Fibroblast of skin of right quadriceps (primary cell): ENCODE measurements at places on chromosomes 3 and 15.
A peak's percentile ranks its signal among the peaks of the same experiment; 100 is the strongest.

GRCh38 chr15:64019764-64020163 lies 26.5 kb downstream of the DAPK2 start:
- DNase-seq: no peak

DNA sequence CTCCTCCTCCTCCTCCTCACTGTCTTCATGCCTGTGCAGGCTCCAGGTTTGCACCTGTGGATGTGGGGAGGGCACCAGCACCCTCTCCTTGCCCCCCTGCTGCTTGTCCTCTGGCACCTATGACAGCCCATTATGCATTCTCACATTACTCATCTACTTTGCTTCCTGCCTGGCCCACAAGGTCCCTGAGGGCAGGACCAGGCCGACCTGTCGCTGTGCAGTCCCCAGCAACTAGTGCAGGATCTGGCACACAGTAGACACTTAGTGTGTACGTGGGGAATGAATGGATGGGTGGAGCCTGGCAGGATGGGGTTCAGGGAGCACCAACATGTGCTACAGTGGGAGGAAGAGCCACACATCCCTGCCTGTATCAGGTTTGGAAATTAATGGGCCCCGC lies 58.3 kb upstream of the TMEM115 start:
- DNase-seq: no peak

- no peak for DNase-seq
Observed at GRCh38 chr3:140004271-140004670, 69.3 kb downstream of the CLSTN2 start.

- no peak for DNase-seq
Observed at GRCh38 chr3:76021376-76021775, 236.0 kb upstream of the ZNF717 start.

DNA sequence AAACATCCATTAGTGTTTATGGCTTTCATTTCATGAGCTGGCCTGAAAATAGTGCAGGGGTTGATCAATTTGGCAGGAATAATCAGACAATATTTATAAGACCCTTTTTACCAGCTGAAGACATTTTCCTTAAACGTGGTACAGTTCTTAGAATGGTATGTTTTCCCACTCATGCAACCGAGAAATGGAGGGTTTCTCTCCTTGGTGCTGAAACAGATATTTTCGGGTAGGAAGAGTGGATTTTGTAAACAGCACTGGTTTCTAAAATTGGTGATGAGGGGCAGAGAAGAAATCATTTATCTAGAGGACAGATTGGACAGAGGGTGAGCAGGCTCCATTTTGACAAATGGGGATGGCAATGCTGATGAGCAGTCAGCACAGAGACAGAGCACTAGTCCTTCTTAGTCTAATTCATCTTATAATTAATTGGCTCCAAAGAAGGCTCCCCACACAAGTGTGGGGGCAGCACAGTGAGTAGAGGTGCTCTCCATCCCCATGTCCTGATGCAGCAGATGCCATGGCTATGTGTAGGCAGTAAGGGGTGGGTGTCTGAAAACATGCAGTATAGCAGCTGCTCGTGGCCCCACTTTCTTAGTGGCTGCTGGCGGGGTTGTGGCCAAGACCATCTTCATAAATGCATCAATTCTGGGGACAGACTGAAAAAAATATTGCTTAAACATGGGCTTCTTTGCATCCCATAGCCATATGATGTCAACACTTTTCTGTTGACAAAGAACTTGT lies 18.1 kb upstream of the SLC7A14 start:
- no peak for DNase-seq

GRCh38 chr3:135991621-135992020 lies 26.1 kb downstream of the PPP2R3A start:
- DNase-seq: no peak

GRCh38 chr3:151909681-151910405 lies 36.4 kb downstream of the SUCNR1 start:
- DNase-seq: peak; percentile 68

DNA sequence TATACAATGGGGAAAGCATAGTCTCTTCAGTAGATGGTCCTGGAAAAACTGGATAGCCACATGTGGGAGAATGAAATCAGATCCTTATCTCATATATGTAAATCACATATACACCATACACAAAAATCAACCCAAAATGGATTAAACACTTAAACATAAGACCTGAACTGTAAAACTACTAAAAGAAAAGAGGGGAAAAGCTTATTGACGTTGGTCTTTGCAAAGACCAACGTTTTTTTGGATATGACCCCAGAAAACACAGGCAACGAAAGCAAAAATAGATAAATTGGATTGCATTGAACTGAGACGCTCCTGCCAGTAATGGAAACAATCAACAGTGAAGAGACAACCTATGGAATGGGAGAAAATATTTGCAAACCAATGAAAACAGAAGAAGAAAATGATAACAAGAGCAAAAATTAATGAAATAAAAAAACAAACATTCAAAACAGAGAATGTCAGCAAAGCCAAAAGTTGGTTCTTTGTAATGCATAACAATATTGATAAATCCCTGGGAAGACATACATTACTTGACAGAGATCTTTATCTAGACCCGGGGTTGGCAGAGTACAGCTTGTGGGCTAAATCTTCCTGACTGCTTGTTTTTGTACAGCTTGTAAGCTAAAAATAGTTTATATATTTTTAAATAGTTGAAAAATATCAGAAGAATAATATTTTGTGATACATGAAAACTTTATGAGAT lies 86.9 kb downstream of the NEO1 start:
- DNase-seq: no peak

DNA sequence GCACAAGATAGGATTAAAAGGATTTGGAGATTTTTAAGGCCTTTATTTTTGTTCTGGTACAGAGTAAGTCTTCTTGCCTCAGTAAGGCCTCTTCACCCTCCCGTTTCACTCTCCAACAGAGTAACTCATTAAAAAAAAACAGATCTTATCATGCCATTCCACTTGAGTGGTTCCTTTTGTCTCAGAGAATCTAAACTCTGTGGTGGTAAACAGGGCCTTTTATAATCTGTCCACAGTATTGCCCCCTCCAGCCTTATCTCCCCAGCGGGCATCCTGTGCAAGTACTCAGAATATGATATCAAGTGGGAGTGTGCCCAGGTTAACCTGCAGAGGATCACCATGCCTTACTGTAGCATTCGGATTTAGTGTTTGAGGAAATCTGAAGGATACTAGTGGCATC lies 20.3 kb upstream of the ATOSA start:
- DNase-seq: no peak

DNA sequence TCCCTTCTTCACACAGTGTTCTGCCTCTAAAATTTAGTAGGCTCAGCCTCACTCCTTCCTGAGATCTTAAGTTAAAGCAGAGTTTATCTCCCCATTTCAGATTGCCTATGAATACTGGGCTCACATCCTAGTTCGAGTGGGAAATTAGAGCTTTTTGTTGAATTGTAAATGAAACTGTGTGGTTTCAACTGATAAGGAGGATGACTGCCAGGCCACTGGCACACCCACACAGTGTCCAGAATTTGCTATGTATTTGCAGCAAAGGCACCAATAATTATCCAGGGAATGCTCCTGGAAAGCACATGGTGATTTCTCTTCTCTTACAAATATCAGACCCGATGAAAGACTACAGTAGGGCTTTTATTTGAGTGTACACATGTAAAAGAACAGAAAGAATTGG lies 308.1 kb upstream of the COL8A1 start:
- no peak for DNase-seq

- DNase-seq: peak; percentile 80
Observed at GRCh38 chr3:27423463-27423862, 54.3 kb upstream of the NEK10 start.

DNA sequence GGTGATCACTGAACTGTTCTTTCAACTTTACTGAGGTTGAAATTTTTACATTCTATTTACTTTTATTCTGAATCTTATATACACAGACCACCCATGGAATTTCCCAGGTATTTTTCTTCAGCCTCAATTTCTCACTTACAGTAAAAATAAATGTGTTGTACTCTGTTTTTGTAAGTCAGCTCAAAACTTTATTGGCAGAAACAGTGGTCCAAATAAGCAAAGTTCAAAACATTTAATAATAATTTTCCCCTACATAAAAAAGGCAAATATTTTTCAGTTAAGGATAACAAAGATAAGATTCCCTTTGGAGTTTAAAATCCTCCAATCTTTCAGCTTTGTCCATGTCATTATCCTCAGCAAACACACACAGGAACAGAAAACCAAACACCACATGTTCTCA lies 738.0 kb downstream of the FHIT start:
- DNase-seq: no peak

GRCh38 chr15:44910981-44911625 lies 45.4 kb upstream of the TERB2 start:
- no peak for DNase-seq

DNA sequence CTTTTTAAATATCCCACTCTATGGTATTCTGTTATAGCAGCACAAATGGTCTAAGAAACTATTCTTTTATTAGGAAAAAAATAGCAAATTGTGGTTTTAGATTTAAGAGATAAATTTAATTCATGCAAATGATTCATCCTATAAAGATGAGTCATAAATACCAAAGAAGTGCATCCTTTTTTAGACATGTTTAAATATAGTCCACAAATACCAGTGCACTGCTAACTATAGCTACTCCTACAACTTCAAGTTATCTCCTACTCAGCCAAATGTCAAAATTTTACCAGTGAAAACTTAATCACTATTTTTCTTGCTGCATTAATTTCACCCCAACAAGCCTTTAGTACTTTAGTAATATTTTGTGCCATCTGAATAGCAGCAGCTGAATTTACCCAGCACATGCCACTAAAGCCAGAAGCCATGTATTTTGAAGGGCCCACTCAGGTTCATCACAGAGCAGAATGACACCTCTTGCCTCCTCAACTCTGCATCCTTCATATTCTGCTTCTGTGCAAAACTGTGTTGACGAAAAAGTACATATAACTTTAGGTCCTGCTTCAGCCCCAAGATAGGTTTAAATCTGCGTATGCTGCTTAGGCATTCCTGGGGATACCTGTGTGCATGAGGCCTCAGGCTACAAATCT lies 24.9 kb downstream of the CX3CR1 start:
- peak; percentile 70 for DNase-seq

DNA sequence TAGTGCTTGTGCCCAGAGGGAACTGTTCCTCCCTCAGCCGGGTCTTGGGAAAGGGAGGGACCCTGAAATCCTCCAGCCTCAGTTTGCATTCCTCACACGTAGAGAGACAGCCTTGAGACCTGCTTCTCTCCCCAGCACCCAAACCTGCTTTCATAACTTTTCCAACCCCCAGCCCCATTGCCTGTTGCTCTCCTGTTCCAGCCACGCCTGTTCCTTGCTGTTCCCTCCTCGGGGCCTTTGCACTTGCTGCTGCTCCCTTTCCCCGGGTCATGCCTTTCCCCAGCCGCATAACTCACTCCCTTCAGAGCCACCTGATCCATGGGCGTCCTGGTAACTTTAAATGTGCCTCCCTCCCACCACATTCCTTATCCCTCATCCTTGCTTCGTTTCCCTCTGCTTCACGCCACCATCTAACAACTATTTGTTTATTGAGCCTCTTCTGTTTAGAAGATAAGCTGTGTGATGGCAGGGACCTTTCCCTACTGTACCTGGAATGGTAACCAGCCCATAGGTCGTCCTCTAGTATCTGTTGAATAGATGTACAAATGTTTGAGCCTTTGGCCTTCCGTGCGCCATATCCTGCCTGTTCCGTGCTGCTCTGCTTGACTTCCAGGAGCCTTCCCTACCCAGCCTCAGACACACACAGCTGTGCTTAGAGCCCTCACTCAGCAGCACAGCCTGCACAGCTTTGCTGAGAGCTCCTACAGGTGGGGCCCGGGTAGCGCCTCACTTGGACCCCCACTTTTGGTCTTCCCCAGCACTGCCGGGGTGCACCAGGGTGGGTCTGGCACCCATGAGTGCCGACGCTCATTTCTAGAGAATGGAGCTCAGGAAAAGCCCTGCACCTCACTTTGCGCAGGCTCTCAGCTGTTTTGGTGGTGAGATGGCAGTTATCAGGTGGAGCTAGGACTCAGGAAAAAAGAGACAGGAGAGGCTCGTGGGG lies 60.2 kb downstream of the SCN5A start:
- DNase-seq: no peak

- no peak for DNase-seq
Observed at GRCh38 chr3:140756240-140757016, 78.6 kb downstream of the TRIM42 start.

GRCh38 chr3:901953-902778 lies 190.7 kb upstream of the CNTN6 start:
- peak; percentile 9 for DNase-seq

DNA sequence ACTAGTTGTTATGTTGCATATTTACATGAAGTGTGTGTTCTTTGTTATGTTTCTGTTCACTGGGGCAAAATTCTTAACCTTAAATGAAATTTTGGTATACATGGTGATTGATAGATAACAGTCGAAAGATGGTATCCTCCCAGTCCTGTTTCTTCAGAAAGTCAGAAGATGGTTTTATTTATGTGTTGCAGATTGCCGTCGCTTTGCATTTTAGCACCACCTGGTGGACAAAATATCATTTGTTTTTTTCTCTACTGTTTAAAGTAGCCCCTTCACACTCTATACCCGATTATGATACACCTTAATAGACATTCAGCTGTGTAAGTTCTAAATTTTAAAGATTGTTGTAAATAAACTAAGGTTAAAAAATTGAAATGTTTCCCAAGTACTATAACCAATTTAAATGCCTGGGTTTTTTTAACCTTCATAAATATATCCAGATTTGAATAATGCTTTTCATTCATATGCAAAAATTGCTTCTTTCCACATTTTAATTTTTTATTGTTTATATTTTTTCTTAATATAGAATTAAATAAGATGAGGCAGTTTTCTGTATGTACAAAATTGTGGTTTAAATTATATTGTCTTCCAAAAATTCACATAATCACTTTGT lies 152.2 kb downstream of the ALCAM start:
- peak; percentile 66 for DNase-seq

GRCh38 chr15:83379579-83379959 lies 67.6 kb upstream of the SH3GL3 start:
- peak; percentile 27 for DNase-seq

- DNase-seq: no peak
Observed at GRCh38 chr3:177114253-177114652, 83.0 kb downstream of the TBL1XR1 start.

- DNase-seq: no peak
Observed at GRCh38 chr3:168671091-168671490, 575.4 kb upstream of the GOLIM4 start.

GRCh38 chr3:48596157-48596556 lies 1.0 kb upstream of the COL7A1 start:
- DNase-seq: no peak

DNA sequence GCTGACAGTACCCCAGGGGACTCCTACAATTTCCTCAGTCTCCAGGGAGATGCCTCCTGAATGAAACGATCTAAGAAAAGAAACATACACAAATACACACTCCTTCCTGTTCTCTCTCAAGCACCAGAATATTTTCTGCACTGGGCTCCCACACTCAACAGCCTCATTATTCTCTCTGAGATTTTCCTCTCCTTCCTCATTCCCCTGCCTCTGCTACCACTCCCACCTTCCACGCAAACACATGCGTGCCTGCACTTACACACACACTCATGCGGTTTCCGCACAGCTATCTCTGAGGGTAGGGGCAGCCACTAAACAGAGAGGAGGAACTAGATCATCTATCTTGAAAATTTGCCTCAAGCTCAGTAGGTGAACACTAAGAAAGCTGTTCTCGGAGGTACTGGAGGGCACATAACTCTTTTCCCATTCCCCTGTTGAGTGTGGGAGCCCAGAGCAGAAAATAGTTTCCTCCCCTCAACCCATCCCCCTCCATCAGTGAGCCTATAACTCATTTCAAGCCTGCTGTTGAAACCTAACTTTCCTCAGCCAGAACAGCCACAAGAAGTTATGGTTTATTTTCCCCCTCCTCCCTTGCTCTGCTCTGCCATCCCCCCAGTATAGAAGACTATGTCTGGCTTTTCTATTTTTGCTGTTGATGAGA lies 30.5 kb upstream of the TIPARP start:
- DNase-seq: peak; percentile 66

GRCh38 chr15:60137711-60138396 lies 133.7 kb downstream of the FOXB1 start:
- DNase-seq: peak; percentile 67
